Thoracic aorta (tissue), 2 donors: ENCODE measurements at places on chromosomes 3 and 15. TPM values are rescaled to one million over a fixed set of nuclear protein-coding genes. Genes with fewer than 3 reads are reported as not detected.

Gene MYZAP
- total RNA-seq = 6.8 TPM

- no peak for DNase-seq
Observed at GRCh38 chr15:45910671-45911070, 275.8 kb downstream of the SQOR start.

DNA sequence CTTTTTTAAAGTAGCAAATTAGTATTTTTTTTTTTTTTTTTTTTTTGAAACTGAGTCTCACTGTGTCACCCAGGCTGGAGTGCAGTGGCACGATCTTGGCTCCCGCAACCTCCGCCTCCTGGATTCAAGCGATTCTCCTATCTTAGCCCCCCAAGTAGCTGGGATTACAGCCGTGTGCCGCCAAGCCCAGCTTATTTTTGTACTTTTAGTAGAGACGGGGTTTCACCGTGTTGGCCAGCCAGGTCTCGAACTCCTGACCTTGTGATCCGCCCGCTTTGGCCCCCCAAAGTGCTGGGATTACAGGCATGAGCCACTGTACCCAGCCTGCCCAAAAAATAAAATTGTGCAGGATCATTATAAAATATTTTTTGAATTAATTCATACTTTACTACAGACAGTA lies 272.2 kb upstream of the UBE2E1 start:
- DNase-seq = no peak

Gene GUCA1C
- total RNA-seq = not detected

- DNase-seq = no peak
Observed at GRCh38 chr3:113663761-113664160, 32.7 kb downstream of the USF3 start.

DNA sequence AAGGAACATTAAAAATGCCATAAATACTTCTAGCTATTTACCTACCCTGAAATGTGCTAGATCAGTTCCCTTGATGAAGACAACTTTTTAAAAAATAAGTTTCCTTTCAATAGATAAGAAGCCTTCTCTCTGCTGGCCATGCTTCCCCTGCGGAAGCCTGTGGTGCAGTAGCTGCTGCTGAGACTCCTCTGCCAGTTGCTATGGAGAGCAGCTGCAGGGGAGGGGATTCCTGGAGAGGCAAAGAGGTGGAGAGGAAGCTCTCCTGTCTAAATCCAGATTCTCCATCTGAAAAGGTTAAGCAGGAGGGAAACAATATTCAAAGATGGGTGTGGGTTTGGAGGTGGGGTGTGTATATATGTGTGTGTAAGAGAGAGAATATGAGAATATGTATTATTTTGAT lies 69.8 kb upstream of the BFSP2 start:
- no peak for DNase-seq

DNA sequence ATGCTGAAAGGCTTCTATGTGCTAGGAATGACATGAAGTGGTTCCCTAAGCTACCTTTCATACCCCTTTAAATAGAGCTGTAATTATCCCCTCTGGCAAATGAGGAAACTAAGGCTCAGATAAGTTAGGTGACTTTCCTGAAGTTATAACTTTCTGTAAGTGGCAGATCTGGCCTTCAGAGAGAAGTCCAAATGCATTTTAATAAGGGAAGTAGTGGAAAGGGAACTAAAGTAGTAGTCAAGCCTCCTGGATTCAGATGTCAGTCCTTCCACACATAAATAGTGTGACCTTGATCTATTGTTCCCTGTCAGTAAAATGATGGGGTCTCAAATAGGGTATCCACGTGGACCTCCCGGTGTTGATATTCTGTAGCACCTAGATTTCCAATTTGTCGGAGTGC lies 277.7 kb downstream of the EDEM1 start:
- no peak for DNase-seq

- no peak for DNase-seq
Observed at GRCh38 chr15:90035840-90036230, 34.7 kb downstream of the ZNF710 start.

DNA sequence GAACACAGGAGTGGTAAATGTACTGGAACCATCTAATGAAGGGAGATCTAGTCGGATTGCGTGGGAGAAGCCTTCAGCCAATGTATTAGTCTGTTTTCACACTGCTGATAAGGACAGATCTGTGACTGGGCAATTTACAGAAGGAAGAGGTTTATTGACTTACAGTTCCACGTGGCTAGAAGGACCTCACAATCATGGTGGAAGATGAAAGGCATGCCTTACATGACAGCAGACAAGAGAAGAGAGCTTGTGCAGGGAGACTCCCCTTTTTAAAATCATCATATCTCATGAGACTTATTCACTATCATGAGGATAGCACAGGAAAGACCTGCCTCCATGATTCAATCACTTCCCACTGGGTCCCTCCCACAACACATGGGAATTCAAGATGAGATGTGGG lies 17.0 kb downstream of the HRG start:
- DNase-seq = no peak

DNA sequence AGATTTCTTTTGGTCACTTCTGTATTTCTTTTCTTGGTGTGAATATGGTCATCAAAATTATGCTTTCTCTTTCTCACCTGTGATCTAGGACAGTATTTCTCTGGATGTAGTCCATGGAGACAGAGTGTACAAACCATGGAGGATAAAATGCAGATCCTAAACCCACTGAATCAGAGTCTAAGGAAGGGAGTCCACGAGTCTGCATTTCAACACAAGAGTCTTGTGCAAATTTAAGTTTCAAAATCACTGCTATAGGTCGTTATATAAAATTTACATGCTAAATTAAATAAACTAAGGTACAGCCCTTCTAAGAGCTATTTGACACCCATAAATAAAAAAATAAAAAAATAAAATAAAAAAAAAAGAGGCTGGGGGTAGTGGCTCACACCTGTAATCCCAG lies 17.3 kb upstream of the UBE2E2 start:
- no peak for DNase-seq

- DNase-seq = no peak
Observed at GRCh38 chr3:78689378-78689777, 1078.4 kb downstream of the ROBO1 start.

DNA sequence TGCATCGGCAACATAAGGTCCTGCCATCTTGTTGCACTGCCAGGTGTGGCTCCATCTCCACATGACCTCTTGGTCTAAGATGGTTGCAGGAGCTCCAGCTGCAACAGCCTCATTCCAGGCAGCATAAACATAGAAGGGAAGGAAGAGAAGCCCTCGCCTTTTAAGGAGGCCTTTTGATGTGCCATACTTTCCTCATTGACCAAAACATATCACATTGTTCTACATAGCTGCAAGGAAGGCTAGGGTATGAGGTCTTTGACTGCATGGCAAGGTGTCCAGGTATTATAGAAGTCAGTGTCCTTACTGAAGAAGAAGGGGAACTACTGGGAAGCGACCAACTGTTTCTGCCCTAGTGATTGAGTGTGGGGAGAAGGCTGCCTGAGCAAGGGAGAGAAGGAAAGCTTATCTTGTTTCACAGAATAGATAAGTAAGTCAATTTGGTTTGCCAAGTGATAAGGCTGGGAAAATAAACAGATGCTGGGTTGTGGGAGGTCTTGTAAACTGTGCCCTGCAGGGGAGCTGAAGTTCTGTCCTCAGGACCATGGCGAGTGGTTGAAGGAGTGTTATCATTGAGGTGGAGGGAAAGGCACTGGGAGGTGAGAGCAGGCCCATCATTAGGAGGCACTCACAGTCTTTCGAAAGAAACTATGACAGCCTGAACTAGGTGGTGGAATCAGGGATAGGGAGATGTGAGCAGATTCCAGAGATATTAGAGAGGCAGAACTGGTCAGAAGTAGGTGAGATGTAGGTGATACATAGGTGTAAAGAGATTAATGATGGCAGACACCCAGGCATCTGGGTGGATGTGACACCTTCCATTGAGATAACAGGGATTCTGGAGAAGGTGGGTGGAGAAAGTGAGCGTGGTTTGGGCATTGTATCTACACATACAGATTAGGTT lies 93.8 kb upstream of the IGF1R start:
- no peak for DNase-seq

Gene FYTTD1
- total RNA-seq = 47.3 TPM

Gene ROPN1
- total RNA-seq = not detected
